ENCODE measurements at places on chromosomes 13 and 19.

DNA sequence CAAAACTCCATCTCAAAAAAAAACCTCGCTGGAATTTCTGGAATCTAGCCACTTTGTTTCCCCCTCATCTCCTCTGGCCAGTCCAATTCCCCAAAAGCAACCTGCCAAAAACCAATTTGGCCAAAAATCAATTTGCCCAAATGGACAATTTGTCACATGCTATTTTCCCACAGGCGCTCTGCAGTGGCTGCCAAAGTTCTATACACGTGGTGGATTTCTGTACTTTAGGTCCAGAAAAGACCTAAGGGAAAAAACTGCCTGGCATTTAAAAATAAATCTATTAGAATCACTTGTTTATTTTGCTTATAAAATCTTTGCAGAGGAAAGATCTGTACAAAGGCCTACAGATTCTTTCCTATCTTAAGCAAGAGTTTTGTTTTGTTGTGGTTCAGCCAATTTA is 79.4 kb downstream of the MAP4K1 start:
- DNase-seq, result no peak

DNA sequence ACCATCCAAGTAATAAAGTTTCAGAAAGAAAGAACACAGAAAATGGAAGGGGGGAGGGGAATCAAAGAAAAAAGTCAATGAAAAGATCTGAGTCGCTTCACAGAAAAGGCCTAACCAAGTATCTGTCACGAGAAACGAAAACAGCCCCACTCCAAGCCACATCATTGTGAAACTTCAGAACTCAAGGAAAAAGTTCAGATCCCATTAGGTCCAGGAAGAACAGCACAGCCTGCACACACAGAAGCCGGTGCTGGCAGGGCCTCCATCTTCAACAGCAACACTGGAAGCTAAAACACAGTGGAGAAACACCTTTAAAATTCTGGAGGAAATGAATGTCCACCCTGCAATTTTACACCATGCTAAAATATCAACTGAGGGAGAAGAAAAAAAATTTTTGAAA is 8.0 kb downstream of the STK24 start:
- no peak for DNase-seq

DNA sequence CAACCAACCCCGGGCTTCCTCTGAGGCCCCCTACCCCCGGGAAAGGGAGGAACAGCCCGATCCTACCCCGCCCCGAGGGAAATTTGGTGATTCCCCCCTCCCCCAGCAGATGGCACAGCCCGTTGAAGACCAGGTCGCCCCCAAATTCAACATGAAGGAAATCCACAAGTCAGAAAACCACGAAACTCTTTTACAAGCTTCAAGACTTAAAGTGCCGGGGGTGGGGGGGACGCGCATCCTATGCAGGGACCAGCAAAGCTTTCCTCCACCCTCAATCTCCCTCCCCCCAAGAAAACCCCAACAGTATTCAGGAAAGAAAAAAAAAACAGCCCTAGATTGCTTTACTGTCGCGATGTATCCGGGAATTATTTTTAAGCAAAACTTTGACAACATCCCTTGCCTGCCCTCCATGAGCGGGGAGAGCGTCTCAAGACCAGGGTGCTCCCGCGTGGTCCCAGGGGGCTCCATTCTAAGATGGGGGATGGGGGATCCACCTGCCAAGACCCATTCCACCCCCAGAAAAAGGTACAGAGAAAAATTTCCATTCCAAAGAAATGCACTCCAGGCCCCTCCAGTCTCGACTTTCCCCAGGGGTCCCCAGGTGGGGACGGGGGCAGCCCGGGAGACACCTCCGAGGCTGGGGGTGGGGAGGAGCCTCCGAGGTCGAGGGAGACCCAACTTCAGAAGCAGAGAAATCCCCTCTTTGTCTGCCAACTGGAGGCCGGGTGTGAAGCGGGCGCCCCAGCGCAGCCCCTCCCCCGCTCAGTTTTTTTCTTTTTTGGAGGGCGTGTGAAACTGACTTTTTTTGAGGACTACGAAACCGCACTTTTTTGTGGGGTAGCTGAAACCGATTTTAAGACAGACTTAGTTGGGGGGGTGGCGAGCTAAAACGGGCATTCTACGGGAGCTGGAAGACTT is 1.5 kb downstream of the TCF3 start:
- DNase-seq, result peak; percentile 55

GRCh38 chr13:110629735-110630134 is 14.4 kb downstream of the NAXD start:
- peak; percentile 39 for DNase-seq

GRCh38 chr19:46603752-46604231 is 2.7 kb downstream of the CALM3 start:
- no peak for DNase-seq

- DNase-seq, result no peak
These were observed 365.1 kb downstream of the DNAJC15 start for GRCh38 chr13:43388282-43389034.

- DNase-seq, result no peak
These were observed 45.3 kb downstream of the ZNF729 start for GRCh38 chr19:22331521-22331920.

DNA sequence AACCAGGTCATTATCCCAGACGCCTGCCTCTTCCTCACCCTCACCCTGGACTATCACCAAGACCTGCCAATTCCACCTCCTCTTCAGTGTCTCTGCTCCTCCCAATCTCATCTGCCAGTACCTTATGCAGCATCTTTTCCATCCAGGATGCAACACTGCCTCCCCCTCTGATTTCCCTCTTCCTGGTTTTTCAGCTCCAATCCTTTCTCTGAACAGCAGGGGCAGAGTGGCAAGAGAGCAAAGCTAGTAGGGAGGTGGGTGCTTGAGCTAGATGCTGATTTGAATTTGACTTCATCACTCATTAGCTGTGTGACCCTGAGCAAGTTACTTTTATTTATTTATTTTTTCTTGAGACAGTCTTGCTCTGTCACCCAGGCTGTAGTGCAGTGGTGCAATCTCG is 25.6 kb upstream of the CABP5 start:
- DNase-seq, result no peak

DNA sequence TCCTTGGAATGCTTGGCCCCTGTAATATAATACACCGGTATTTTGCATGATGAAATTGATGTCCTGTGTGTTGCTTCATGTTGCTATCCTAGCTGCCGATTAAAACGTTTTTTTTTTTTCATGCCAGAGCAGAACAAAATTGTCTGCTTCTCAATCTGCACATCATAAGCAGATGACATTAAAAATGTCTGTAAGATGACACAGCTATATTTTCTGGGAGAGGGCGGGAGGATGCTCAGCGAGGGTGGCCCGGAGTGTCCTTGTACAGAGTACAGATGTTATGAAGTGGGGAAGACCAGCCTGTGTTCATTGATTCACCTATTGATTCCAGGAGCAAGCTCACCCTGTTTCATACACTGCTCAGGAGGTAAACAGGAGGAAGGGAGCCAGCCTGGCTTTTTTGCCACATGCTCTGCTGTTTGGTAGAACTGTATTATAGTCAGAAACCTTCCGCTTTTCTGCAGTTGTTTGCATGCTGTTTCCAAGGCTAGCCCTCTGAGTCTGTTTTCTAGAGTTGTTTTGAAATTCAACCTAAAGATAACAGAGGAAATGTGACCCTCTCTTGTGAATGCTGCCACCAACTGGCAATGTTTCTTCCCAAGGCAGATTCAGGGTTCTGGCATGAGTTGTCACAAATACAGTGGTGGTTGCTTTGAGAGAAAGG is 4.7 kb upstream of the IRS2 start:
- DNase-seq, result no peak

- no peak for DNase-seq
These were observed 33.5 kb upstream of the ESD start for GRCh38 chr13:46830405-46831005.

DNA sequence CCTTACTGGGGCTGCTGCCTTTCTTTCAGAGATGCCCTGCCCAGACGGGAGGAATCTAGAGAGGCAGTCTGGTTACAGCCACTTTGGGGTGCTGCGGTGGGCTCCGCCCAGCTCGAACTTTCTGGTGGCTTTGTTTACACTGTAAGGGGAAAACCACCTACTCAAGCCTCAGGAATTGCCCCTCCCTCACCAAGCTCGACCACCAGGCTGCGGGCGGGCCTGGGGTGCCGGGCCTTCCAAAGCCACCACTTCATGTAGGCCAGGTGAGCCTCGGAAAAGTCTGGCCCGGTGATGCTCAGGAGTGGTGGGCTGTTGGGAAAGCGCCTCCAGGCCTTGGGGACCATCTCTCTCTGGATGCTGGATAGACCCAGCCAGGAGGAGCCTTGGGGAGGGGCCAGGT is 218.6 kb downstream of the MTUS2 start:
- DNase-seq, result no peak

DNA sequence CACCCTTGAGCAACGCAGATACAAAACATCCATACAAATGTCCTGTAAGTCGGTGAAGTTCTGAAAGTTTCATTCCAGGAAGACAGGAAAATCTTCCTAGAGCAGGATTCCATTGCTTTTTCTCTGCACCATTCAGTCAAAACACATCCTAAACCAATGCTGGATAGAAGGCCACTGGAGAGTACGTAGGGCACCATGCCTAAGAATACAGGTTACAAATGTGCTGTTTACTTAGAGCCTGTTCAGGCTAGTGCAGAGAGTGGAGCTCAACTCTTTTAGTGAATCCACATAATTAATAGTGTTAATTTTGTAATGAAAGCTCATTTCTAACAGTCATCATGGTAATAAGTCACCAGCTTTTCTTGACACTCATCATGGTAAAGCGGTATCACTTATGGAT is 187.6 kb downstream of the NHLRC3 start:
- DNase-seq, result no peak

- no peak for DNase-seq
These were observed 116.5 kb downstream of the NUFIP1 start for GRCh38 chr13:44872751-44873150.

DNA sequence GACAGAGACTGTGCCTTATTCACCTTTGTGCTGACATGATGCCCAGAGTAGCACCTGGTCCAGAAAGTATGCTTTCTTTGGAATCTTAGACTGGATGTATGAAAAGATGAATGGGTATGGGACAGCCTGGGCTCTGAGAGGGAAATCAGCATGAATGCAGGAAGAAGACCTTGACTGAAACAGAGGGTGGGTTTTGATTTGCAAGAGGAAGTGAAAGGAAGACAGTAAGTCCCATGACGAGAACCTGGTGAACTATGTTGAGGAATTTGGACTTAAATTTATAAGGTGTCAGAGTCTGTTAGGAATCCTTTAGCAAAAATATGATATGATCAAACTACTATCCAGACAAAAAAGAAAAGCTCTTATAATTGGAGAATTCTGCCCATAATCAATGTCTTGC is 301.9 kb downstream of the SPRY2 start:
- DNase-seq, result no peak

DNA sequence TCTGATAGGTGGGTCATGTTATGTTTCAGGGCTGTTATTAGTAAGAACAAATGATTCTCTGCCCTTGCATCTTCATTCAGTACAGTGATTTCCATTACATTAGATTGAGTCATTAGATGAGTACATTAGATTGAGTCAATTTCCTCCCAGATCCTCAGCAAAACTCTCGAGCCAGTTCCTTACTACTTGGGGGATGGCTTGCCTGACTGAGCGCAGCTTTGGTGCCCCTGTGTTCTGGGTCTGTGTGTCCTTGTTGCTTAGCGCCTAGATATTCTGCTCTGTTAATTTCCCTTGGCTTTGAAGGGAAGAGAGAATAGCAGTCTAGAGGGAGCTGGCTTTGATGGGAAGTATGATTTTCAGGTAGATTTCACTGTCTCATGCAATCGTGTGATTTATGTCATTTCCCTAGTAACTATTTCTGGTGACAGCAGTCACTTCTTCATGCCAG is 19.1 kb upstream of the SCEL start:
- no peak for DNase-seq

GRCh38 chr19:3766520-3766919 is 4.0 kb downstream of the MRPL54 start:
- no peak for DNase-seq

- no peak for DNase-seq
These were observed 6.0 kb downstream of the PNMA8B start for GRCh38 chr19:46489445-46490272.

DNA sequence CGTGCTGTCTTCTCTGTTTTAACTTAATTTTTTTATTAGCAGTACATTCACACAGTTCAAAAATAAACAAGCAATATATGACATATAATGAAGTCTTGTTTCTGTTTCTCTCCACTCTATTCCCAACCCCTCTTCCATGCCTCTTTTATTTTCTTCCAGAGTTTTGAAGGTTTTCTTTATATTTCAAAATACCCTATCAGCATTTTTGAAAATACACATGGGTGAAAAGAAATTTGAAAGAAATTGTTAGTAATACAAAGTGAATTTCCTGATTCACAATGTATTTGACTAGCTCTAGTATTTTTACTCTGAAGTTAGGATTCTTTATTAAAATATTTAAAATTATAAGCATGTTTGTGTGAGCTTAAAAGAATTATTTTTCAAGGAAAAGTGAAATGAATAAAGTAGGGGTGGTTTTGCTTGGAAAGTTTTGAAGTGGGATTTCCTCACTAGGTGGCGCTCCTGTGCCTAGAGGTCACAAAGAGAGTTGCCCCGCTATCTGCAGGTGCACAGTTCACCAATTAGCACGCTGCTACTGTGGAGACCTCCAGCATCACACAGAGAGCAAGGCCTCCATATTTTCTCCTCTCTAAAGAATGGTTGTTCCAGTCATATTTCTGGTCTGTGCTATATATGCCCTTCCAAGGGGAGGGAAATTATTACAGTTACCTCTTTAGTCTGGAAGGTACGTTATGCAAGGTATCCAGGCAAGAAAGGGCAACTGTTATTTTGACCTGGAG is 37.6 kb downstream of the SOX21 start:
- DNase-seq, result peak; percentile 8

- no peak for DNase-seq
These were observed 3.9 kb downstream of the TEX30 start for GRCh38 chr13:102769679-102770078.

GRCh38 chr19:12959481-12959880 is 2.5 kb upstream of the GADD45GIP1 start:
- DNase-seq, result no peak

- no peak for DNase-seq
These were observed 6.6 kb downstream of the ISOC2 start for GRCh38 chr19:55454787-55455243.

- DNase-seq, result no peak
These were observed 4.6 kb downstream of the PIK3R2 start for GRCh38 chr19:18157465-18158063.
